Regular cardiac myocyte (primary cell): ENCODE measurements at places on chromosomes 6 and 20. TPM values are rescaled to one million over a fixed set of nuclear protein-coding genes. Genes with fewer than 3 reads are reported as not detected.

Gene SLC4A11
- total RNA-seq = 0.38 and 0.85 TPM in 2 replicates

Gene MEP1A
- total RNA-seq = not detected in 2 replicates

Gene SCRT2
- not detected in 2 replicates for total RNA-seq

Gene ZBP1
- not detected in 2 replicates for total RNA-seq
